Stimulated activated CD4-positive, alpha-beta T cell treated with anti-CD3 and anti-CD28 coated beads, Interleukin-15, amount 100 ng/mL, for 1 hour (primary cell): ENCODE measurements at places on chromosomes 1 and 21.

DNA sequence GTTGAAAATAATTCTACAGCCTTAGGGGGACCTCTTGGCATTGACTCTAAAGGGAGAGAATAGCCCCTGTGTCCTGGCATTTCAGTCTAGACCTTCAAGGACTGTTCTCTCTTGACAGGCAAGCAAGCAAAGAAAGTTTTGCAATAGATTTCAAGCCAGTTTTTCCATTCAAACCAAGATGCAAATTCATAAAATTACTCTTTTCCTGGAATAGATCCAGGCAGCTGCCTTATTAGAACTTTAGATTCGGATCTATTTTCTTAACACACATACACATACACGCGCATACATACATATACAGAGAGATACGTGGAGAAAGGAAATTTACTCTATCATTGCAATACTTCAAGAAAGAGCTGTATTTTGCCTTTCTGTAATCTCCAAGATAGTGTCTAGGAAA, 129.4 kb downstream of the EDEM3 start:
- DNase-seq, result no peak

DNA sequence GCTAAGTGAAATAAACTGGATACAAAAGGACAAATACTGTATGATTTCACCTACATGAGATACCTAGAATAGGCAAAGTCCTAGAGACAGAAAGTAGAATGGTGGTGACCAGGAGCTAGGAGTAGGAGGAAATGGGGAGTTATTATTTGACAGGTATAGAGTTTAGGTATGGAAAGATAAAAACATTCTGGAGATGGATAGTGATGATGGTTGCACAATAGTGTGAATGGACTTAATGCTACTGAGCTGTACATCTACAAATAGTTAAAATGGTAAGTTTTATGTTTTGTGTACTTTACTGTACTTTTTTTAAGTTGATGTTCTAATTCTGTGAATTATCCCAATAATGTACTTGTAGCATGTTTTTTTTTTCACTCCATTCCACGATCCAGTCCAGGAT, 59.5 kb upstream of the RALGPS2 start:
- DNase-seq, result no peak

DNA sequence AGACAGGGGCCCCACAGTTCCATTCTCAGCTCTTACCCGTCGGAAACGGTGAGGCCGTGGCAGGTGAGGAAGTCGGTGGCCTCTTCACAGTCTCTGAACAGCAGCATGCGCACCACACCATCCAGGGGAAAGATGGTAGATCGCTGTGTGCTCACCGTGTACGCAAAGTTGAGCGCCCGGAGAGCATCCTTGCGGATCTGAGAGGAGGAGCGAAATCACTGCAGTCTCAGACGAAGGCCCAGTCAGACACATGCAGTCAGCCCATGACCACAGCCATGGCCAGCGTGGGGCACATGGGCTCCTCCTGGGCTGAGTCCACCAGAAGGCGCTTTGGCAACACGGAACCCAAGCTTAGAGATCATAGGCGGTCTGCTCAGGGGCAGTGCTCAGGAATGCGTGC, 18.5 kb downstream of the MCM3AP start:
- DNase-seq, result no peak

DNA sequence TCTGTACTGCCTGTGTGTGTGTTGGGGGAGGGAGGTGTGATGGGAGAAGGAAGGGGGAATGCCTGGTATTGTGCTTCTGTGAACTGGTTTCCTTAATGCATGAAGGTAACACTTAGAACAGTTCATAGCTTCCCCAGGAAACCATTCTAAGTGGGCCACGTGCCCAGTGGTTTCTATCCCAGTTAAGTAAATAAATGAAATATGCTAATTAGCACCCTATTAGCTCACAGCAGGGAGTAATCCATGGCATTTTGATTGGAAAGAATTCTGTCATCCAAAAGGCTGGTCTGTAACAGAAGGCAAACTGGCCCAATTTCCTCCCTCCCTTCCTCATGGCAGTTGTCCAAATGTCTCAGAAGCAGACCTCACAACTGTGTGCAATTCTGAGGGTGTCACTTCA, 199.3 kb downstream of the TTLL7 start:
- no peak for DNase-seq

GRCh38 chr1:91440847-91441246, 36.2 kb upstream of the HFM1 start:
- no peak for DNase-seq

- DNase-seq, result no peak
Observed at GRCh38 chr1:28954126-28954726, 39.9 kb downstream of the EPB41 start.

DNA sequence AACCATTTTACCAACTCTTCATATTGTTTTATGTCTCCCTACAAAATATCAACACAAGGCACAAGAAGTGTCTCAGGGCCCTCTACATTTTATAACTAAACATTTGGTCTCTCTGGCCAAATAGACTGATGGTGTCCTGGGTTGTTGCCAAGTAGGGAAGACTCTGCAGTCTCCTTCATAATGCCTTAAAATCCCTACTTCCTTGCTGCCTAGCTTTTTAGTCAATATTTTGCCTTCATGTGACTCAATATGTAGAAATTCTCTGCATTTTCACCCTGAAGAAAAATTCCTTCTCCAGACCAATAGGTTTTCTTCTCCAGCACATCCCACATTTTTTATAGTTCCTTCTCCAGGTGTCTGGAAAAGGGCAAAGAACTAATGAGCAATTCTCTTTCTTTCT, 72.6 kb upstream of the IPO9 start:
- no peak for DNase-seq

- DNase-seq, result no peak
Observed at GRCh38 chr1:65812065-65812464, 19.4 kb downstream of the PDE4B start.
